ENCODE measurements at places on chromosomes 5 and 9. TPM values are rescaled to one million over a fixed set of nuclear protein-coding genes. Genes with fewer than 3 reads are reported as not detected.

DNA sequence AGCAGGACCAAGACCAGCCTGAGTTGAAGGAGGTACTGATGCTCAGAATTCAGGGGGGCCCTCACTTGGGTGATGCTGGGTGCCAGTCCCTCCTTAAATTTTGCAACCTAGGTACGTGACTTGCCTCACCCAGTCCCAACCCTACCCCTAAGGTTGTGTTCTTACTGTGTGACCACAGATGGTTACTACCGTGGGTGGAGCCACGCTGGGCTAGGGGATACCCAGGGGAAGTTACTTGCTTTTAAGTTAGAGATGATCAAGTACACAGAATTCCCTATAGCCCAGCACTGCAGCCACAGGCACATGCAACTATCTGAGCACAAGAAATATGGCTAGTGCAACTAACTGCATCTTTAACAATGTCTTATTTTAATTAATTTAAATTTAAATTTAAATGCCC, 32.9 kb downstream of the NXNL2 start:
- DNase-seq = no peak

TAF11L5 gene
- not detected for total RNA-seq

IFNA13 gene
- total RNA-seq = not detected

DNA sequence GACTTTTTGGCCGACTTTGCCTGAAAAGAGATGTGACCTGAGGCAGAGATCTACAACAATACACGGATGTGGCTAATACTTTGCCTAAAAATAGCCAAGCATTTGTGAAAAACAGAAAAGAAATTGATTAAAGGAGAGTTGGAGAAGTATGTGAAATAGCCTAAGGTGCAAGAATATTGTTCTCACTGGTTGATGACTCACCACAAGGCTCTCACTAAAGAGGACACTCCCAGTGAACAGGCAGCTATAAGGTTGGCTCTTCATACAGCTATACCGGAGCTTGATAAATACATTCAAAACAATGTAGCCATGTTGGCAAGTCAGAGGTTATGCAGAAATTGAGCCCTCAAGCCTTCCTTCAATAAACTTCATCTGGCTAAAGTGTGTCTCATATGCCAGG, 317.2 kb upstream of the GRAMD2B start:
- no peak for DNase-seq

GALNT12 gene
- total RNA-seq = 2.2 TPM

DNA sequence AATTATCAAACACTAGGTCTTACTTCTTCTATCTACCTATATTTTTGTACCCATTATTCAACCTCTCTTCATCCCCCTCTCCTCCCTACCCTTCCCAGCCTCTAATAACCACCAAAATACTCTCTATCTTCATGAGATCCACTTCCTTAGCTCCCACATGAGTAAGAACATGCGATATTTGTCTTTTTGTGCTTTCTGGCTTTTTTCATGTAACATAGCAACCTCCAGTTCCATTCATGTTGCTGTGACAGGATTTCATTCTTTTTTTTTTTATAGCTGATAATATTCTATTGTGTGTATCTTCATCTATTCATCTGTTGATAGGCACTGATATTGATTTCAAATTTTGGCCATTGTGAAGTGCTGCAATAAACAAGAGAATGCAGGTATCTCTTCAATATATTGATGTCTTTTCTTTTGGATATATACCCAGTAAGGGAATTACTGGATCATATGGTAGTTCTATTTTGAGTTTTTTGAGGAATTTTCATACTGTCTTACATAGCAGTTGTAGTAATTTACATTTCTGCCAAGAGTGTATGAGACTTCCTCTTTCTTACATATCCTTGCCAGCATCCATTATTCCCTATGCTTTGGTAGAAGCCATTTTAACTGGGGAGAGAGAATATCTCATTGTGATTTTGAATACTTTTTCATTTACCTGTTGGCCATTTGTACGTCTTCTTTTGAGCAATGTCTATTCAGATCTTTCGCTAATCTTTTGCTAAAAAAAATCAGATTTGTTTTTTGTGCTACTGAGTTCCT, 156.8 kb downstream of the DCP2 start:
- DNase-seq = no peak

All from SJCRH30 (cell line).